Aorta (tissue), 5 donors: ENCODE measurements at places on chromosomes 3 and 15. TPM values are rescaled to one million over a fixed set of nuclear protein-coding genes. Genes with fewer than 3 reads are reported as not detected.

Gene FGF7
- 3.9 TPM for polyA plus RNA-seq

Gene DVL3
- polyA plus RNA-seq, result 55.6 TPM

Gene PTX3
- 3.1 TPM for polyA plus RNA-seq

Gene RNF7
- polyA plus RNA-seq, result 221 TPM

Gene ARHGAP31
- 2.4 TPM for polyA plus RNA-seq

Gene CCDC80
- 99.8 TPM for polyA plus RNA-seq

DNA sequence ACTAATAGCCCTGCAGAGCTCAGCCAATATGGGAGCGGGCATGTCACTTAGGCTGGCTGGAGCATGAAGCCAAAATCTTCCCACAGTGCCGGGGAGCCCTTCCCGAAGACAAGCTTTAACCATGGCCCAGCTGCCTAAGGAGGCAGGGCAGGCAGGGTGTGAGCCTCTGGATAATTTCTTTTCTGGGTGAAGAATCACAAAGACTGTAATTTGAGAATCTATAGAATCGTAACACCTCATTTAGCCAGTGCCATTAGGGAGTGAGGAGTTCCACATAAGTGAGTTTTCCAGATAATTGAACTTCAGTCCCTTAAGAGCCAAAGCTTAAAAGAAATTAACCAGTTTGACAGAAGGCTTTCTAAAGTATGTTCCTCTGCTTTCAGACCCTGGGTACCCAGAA is 40.2 kb upstream of the TLE3 start:
- no peaks in the 10 kb centered on the region for H3K36me3 ChIP-seq
- no peaks in the 10 kb centered on the region for H3K27me3 ChIP-seq
- H3K4me1 ChIP-seq, result no peaks in the 10 kb centered on the region
- no peak overlapping the region for H3K4me3 ChIP-seq

- no peaks in the 10 kb centered on the region for H3K4me1 ChIP-seq
- peak overlapping the region; percentile 67 for H3K27ac ChIP-seq
- H3K27me3 ChIP-seq, result peaks cover 1% of the 10 kb centered on the region
- no peak for DNase-seq
Measured at GRCh38 chr3:52280050-52280461, 1.6 kb upstream of the WDR82 start.

DNA sequence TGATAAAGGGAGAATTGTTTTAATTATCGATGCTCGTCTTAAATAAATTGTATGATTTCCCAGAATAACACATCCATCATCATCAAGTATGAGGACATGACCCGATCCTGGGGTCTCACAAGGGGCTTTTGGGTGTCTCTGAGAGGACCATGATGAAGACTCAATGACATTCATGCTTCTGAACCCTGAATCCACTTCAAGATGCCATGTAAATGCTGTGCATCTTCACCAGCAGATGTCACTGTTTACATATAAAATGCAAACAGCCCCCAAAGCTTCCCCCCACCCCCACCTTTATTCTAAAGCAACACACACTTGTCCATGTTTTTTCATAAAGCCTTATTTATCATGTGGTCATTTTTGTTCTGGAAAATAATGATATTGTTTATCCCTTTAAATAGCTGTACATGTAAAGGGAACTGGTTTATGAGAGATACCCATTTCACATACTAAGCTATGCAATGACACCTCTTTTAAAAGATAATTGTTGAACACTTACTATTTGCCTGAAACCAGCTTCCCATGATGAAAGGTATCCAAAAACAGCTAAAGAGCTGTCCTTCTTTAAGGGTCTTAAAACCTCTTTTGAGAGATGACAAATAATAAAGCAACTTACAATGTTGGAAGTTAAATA is 69.7 kb upstream of the UBE3A start:
- DNase-seq, result no peak
- no peak overlapping the region for H3K4me3 ChIP-seq
- H3K36me3 ChIP-seq, result no peaks in the 10 kb centered on the region

DNA sequence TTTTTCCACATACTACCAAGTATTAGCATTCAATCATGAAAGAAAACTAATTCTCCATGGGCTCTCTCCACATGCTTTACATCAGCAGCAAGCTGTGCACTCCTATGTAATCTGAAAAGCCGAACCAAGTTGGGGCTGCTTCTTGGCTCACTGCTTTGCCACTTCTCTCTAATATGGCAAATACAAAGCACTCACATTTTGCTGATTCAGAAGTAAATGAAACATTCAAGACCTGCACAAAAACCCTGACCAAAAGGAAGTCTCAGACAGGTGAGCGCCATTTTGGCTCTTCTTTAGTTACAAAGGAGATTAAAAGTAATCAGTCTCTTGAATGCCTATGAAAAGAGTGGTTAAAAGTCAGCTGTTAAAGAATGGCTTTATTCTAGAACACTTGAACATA is 915.2 kb downstream of the FHIT start:
- H3K4me3 ChIP-seq, result no peak overlapping the region
- H3K36me3 ChIP-seq, result no peaks in the 10 kb centered on the region
- DNase-seq, result no peak
- H3K27me3 ChIP-seq, result no peaks in the 10 kb centered on the region
- no peaks in the 10 kb centered on the region for H3K4me1 ChIP-seq

- no peak overlapping the region for H3K27ac ChIP-seq
- no peak for DNase-seq
- no peaks in the 10 kb centered on the region for H3K27me3 ChIP-seq
- no peak overlapping the region for H3K4me3 ChIP-seq
- no peaks in the 10 kb centered on the region for H3K4me1 ChIP-seq
Measured at GRCh38 chr3:43217633-43218032, 68.7 kb upstream of the SNRK start.

DNA sequence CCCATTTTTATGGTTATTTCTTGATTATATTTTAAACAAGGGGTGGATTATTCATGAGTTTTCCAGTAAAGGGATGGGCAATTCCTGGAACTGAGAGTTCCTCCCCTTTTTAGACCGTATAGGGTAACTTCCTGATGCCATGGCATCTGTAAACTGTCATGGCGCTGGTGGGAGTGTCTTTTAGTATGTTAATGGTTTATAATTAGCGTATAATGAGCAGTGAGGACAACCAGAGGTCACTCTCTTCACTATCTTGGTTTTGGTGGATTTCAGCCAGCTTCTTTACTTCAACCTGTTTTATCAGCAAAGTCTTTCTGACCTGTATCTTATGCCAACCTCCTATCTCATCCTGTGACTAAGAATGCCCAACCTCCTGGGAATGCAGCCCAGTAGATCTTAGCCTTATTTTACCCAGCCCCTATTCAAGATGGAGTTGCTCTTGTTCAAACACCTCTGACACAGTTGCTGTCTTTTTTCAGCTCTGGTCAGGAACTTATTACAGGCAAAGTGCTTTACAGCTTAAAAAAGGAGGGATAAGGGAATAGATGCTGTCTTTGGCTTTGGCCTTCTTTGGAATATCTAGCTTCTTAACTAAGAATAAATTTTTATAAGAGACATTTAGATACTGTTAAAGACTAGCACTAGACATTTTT is 257.8 kb downstream of the CNTN4 start:
- H3K4me1 ChIP-seq, result peaks cover 3% of the 10 kb centered on the region
- H3K36me3 ChIP-seq, result no peaks in the 10 kb centered on the region
- H3K4me3 ChIP-seq, result no peak overlapping the region
- no peaks in the 10 kb centered on the region for H3K27me3 ChIP-seq

DNA sequence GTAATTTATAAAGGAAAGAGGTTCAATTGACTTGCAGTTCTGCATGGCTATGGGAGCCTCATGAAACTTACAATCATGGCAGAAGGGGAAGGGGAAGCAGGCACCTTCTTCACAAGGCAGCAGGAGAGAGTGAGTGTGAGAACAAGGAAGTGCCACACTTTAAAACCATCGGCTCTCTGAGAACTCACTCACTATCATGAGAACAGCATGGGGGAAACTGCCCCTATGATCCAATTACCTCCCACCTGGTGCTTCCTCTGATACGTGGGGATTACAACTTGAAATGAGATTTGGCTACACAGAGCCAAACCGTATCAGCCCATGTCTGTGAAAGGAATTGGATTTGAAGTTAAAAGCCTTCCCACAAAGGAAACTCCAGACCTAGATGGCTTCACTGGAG is 39.1 kb downstream of the TKT start:
- no peak overlapping the region for H3K27ac ChIP-seq
- no peaks in the 10 kb centered on the region for H3K27me3 ChIP-seq
- H3K4me1 ChIP-seq, result no peaks in the 10 kb centered on the region

GRCh38 chr3:100400419-100400779 is 490 bp downstream of the TOMM70 start:
- no peaks in the 10 kb centered on the region for H3K27me3 ChIP-seq
- H3K4me1 ChIP-seq, result no peaks in the 10 kb centered on the region
- peak overlapping the region; percentile 30 for H3K27ac ChIP-seq
- DNase-seq, result no peak

- H3K27me3 ChIP-seq, result no peaks in the 10 kb centered on the region
- DNase-seq, result no peak
- no peak overlapping the region for H3K27ac ChIP-seq
- H3K36me3 ChIP-seq, result no peaks in the 10 kb centered on the region
- H3K4me3 ChIP-seq, result no peak overlapping the region
Measured at GRCh38 chr15:57228395-57228794, 147.9 kb upstream of the CGNL1 start.

DNA sequence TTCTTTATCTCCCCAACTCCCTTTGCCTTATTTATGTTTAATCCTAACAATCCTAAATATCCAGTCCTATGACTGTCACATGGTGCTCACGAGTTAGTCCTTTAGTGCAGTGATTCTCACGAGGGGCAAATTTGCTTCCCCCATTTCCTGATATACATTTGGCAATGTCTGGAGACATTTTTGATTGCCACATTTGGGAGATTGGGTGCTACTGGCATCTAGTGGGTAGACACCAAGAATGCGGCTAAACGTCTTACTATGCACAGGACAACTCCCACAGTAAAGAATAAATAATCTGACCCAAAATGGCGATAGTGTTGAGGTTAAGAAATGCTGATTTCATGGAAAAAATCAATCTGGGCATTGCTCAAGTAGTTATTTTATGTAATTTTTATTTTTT is 466.5 kb downstream of the ROBO2 start:
- H3K4me1 ChIP-seq, result no peaks in the 10 kb centered on the region
- H3K4me3 ChIP-seq, result no peak overlapping the region
- H3K36me3 ChIP-seq, result no peaks in the 10 kb centered on the region
- H3K27ac ChIP-seq, result no peak overlapping the region

GRCh38 chr3:189071446-189071845 is 100.3 kb upstream of the TPRG1 start:
- H3K36me3 ChIP-seq, result no peaks in the 10 kb centered on the region
- H3K4me3 ChIP-seq, result no peak overlapping the region
- no peak for DNase-seq
- no peaks in the 10 kb centered on the region for H3K4me1 ChIP-seq
- H3K27me3 ChIP-seq, result no peaks in the 10 kb centered on the region

DNA sequence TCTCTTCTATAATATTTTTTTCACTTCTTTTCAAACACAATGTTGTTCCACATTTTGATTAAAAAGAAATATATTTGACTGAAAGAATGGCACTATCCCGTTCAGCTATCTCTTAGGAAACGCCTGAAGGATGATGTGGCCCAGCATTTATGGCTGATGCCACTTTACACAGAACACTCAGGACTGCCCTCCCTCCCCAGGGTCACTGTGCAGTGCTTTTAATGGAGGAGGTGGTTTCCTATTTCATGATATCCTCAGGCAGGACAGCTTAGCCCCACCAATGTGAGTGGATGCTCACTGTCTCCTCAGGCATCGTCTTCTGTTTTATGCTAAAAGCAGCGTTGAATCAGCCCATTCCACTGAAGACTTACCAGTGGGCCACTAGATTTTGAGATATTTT is 135.9 kb downstream of the KCNAB1 start:
- DNase-seq, result no peak
- no peak overlapping the region for H3K27ac ChIP-seq
- H3K27me3 ChIP-seq, result no peaks in the 10 kb centered on the region
- no peak overlapping the region for H3K4me3 ChIP-seq
- H3K36me3 ChIP-seq, result no peaks in the 10 kb centered on the region
- no peaks in the 10 kb centered on the region for H3K4me1 ChIP-seq
